Progenitor cell of endocrine pancreas (in vitro differentiated cells): ENCODE measurements at places on chromosomes 12 and 14.
A peak's percentile ranks its signal among the peaks of the same experiment; 100 is the strongest.

DNA sequence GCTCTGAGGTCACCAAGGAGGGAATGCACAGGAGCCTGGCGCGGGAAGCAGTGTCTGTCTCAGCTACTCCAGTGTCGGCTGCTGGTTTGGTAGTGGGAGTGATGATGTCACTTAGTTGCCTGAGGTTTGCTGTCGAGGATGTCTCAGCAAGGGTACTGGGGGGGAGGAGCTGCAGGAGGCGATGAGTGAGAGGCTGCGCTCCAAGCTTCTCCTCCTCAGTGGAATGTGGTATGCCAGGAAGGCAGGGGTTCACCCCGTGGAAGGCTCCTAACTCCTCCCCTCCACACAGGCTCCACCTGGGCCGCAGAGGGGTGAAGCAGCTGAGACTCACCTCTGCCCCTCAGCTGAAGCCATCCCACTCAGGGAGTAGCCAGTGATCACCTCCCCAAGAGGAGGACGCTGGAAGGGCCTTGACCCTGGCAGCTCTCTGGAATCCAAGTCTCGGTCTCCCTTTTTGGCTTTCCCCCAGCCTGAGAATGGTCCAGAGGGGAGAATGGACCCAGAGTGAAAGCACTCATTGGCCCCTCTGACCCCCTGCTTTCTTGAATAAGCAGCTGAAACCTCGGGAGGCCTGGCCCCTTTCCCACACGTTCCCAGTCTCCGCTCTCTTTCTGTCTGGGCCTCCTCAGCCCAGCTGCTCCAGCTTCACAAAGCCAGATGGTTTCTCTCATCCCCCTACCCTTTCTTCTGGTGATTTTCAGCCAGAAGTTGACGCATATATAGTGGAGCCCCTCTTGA lies 178.9 kb upstream of the FKBP4 start:
- H3K4me1 ChIP-seq: no peaks in the 10 kb centered on the region
- H3K27me3 ChIP-seq: peaks cover 35% of the 10 kb centered on the region
- peak overlapping the region; percentile 30 for H3K27ac ChIP-seq
- H3K36me3 ChIP-seq: no peaks in the 10 kb centered on the region
- DNase-seq: no peak

- no peak for DNase-seq
- peaks cover 9% of the 10 kb centered on the region for H3K4me1 ChIP-seq
- no peaks in the 10 kb centered on the region for H3K36me3 ChIP-seq
- H3K27ac ChIP-seq: no peak overlapping the region
- no peak overlapping the region for H3K4me3 ChIP-seq
- H3K27me3 ChIP-seq: no peaks in the 10 kb centered on the region
Measured at GRCh38 chr14:53532853-53533252, 379.7 kb upstream of the DDHD1 start.

DNA sequence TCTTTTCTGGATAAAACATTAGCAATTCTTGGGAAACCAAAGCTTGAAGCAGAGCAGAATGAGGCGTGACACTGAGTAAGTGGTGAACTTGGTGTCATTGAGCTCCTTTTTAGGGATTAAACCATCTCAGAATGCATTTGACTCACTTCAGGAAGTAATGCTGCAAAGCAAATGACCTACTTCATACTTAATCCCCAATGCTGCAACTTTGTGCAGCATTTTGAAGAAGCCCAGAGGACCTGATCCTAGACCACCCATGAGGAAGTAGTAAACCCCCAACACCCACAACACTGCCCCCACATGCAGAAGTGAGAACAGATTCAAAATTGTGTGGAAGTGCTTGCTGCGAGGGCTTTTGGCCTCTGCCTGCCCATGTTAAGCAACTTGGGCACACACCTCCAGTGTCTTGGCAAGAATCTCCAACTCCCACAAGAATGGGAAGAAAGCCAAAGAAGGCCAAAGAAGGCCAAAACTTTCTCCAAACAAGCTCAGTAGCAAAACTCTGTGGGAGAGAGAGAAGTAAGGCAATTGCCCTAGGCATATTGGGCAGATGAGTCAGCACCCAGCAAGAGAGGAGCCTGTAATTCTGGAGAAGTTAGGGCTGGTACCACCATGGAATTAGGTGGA lies 69.2 kb upstream of the ETV6 start:
- peaks cover 24% of the 10 kb centered on the region for H3K27me3 ChIP-seq
- no peaks in the 10 kb centered on the region for H3K4me1 ChIP-seq
- H3K36me3 ChIP-seq: no peaks in the 10 kb centered on the region
- H3K4me3 ChIP-seq: no peak overlapping the region

GRCh38 chr12:67650388-67651131 lies 2.0 kb downstream of the DYRK2 start:
- peak overlapping the region; percentile 91 for H3K4me3 ChIP-seq
- H3K27me3 ChIP-seq: no peaks in the 10 kb centered on the region
- peak overlapping the region; percentile 94 for H3K27ac ChIP-seq
- DNase-seq: peak; percentile 14

DNA sequence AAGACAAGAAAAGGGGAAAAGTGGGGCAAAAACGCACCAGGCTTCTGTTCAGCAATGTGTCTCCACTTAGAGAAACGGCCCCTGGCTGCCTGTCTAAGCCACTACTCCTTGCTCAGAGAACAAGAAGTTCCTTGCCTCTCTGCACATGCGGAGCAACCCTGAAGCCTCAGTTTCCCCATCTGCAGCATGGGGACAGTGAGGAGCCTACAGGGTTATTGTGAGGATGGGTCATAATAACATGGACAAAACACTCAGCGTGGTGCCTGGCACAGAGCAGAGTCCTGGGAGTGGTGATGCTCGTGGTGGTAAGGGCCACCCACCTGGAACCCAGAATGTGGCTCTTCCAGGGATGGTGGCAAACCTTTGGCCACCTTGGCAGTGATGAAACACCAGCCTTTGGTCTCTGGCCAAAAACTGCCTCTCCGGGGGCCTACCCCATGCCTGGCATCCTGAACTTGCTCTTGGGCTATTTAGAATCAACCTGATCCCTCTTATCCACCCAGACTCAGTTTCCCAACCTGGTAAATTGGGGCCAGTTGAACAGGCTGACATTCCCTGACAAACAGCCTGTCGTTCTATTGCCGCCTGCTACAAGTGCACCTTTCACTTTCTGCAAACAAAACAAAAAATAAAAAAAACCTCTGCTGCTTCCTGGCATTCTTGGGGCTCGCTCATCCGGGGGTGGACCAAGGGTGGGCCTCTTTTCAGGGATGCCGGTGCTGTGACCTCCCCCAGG lies 56.5 kb upstream of the DLK1 start:
- no peak overlapping the region for H3K4me3 ChIP-seq
- H3K36me3 ChIP-seq: no peaks in the 10 kb centered on the region
- no peak for DNase-seq

- no peaks in the 10 kb centered on the region for H3K36me3 ChIP-seq
- peaks cover 12% of the 10 kb centered on the region for H3K27me3 ChIP-seq
- H3K4me1 ChIP-seq: peaks cover 27% of the 10 kb centered on the region
Measured at GRCh38 chr12:116662612-116663144, 75.2 kb downstream of the SPRING1 start.

DNA sequence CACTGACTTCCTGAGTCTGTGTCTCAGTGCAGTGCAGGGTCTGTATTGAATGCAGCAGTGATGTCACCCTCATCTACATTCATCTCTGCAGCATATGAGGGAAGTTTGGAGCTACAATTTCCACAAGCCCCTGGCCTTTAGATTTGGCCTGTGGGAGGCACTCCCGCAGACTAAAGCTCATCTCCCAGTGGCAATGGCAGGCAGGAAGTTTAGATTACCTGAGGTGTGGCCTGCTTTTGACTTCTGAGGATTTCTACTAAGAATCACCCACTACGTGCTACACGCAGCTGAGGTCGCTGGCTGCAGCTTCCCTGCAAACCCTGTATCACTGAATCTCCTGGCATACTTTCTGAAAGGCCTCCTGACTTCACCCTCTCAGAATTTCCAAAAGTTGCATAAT lies 202.2 kb upstream of the PRKD1 start:
- no peaks in the 10 kb centered on the region for H3K27me3 ChIP-seq
- no peaks in the 10 kb centered on the region for H3K36me3 ChIP-seq
- H3K4me1 ChIP-seq: no peaks in the 10 kb centered on the region
- H3K27ac ChIP-seq: no peak overlapping the region
- DNase-seq: no peak
- H3K4me3 ChIP-seq: no peak overlapping the region
